Forelimb muscle (tissue), 1 donor: ENCODE measurements at places on chromosomes 16 and 17.

DNA sequence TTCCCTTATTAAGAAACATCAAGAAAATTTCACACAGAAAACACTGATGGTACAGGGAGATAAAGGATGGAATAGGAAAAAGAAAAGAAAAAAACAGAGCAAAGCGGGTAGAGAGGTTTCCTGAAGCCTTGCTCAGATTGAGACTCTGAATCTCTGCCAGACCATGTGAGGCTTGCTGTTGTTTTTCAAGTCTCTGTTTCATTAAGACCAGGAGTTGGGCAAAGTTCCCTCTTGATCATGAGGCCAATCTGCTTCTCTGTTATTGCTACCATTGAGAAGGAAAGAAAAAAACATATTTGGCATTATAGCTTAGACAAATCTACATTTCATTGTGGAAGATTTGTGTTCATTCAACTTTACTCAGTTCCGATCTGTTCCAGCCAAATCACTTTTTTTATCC, 201.6 kb upstream of the SOX9 start:
- DNase-seq: no peak

DNA sequence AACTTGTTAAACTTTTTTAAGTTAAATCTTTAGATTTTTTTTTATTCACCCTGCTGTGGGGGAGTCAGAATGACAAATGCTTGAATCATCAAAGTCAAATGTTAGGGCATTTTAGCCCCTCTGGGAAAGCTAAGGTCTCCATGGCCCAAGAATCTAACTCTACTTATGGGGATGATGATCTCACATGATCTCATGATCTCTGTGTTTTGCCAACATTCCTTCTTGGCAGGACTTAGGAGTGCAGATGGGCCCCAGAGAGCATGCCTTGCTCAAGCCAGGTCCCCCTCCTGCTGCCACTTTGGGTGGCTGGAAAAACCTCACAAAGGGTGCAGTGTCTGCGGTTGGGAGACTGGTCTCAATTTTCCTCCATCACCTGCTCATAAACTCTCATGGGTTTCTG, 108.6 kb downstream of the PRKCB start:
- DNase-seq: no peak

GRCh38 chr16:27492588-27492979, 57.1 kb downstream of the GTF3C1 start:
- no peak for DNase-seq

DNA sequence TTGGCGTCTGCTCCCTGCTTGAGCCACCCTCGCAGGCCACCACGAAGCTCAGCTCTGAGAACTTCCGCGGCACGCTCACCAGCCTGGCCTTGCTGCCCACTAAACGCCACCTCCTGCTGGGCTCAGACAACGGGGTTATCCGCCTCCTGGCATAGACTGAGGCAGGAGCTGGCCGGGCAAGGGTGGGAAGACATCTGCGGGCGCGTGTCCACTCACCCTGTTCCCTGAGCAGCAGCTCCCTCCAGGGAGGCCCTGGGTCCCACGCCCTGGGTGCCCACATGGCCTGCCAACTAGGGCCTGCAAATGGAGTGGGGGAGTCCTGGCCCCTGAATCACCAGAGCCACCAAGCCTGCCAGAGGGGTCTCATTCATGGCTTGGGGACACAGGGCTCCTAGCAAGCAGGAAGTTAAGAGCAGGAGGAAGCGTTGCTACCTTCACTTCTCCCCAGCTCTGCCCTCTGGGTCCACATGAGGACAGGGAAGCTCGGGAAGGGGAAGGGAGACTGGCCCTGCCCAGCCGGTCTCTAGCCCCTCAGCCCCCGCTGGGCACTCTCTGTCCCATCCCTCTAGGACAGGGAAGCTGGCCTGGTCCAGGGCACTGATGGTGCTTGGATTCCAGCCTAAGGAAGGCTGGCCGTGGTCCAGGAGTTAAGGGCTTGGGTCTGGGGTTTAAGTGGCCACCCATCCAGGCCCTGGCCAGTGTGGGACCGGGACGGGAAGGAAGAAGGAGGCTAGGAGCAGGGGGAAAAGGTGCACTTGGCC, 5.0 kb upstream of the SERPINF2 start:
- no peak for DNase-seq

- no peak for DNase-seq
Observed at GRCh38 chr17:38508570-38508950, 80.3 kb downstream of the ARHGAP23 start.

DNA sequence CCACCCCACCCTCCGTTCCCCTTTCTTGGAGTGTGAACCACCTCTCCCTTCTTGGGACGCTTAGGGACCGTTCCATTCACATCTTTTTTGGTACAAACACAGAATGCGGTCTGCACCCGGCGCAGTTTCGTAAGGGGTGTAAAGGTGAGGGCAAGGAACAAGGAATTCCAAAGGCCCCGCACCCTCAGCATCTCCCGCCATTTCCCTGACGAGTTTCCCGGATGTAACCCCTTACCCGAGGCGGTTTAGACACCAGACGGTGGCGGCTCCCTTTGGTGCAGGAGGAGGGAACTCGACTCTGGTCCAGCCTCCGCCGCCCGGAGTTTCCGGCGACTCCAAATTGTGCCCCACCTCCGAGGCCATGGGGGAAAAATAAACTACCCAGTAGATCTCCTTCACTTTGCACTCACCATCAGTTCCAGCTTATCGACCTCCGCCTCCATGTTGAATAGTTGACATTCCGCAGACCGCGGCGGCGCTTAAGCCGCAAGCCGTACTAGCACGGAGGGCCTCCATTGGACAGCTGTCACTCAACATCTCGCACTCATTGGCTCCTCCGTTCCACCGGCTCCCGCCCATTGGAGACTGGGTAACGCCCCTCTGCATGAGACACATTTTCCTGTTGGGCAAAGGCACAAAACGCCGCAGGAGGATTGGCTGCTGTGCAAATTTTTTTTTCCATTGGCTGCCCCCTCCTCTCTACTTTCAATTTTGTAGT, at the start of gene SKA2:
SKA2 (minus strand) TSS at position 466 of the 718 bp plus-strand sequence; CDS start at position 443, 23 bp downstream.
- peak; percentile 55 for DNase-seq

GRCh38 chr17:43373356-43373755, 25.4 kb upstream of the ARL4D start:
- DNase-seq: no peak

GRCh38 chr16:88982286-88983084, 5.5 kb upstream of the CBFA2T3 start:
- no peak for DNase-seq

GRCh38 chr16:69286941-69287713, 24.0 kb upstream of the VPS4A start:
- peak; percentile 66 for DNase-seq
